Activated CD8-positive, alpha-beta T cell treated with anti-CD3 and anti-CD28 coated beads, Interleukin-2, amount 10 ng/mL, durations not matched to agents 7 days and 5 days (primary cell): ENCODE measurements at places on chromosomes 13 and 19. TPM values are rescaled to one million over a fixed set of nuclear protein-coding genes. Genes with fewer than 3 reads are reported as not detected.

DNA sequence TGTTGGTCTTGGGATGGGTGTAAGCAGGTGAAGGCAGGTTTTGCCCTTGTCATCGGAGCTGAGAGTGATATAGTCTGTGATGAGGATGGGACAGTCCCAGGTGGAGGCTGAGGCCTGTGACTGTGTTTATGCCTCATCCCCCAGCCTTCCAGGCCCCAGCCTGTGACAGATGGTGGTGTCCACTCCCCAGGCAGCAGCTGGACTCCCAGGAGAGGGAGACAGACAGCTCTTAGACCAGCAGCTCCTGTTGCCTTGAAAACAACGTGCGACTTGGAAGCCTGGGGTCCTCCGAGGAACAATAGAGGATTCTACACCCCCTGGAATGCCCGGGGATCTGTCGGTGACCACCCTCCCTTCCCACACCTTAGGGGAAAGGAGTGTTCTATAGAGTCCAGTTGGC, 63.8 kb downstream of the CHST8 start:
- DNase-seq = no peak

- DNase-seq = no peak
Observed at GRCh38 chr13:95865080-95865615, 188.1 kb downstream of the UGGT2 start.

DNA sequence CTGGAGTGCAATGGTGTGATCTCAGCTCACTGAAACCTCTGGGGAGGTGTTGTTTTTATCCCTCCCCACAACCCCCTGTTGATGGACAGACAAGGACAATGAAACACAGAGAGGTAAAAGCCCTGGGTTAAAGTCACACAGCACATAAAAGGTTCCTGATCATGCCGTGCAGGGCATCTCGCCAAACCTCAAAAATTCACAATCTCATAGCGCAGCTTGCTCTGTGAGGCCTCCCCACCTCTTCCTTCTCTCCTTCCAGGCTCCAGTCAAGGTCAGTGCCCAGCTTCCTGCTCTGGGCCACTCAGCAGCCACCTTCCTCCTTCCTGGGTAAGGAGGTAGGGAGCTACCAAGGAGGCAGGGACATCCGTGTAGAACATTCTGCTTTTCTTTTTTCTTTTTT, 2.3 kb downstream of the FUT2 start:
- DNase-seq = no peak

- no peak for DNase-seq
Observed at GRCh38 chr13:112103260-112103838, 36.4 kb downstream of the SOX1 start.

GRCh38 chr19:55703790-55704215, 28.8 kb downstream of the EPN1 start:
- DNase-seq = peak; percentile 46

DNA sequence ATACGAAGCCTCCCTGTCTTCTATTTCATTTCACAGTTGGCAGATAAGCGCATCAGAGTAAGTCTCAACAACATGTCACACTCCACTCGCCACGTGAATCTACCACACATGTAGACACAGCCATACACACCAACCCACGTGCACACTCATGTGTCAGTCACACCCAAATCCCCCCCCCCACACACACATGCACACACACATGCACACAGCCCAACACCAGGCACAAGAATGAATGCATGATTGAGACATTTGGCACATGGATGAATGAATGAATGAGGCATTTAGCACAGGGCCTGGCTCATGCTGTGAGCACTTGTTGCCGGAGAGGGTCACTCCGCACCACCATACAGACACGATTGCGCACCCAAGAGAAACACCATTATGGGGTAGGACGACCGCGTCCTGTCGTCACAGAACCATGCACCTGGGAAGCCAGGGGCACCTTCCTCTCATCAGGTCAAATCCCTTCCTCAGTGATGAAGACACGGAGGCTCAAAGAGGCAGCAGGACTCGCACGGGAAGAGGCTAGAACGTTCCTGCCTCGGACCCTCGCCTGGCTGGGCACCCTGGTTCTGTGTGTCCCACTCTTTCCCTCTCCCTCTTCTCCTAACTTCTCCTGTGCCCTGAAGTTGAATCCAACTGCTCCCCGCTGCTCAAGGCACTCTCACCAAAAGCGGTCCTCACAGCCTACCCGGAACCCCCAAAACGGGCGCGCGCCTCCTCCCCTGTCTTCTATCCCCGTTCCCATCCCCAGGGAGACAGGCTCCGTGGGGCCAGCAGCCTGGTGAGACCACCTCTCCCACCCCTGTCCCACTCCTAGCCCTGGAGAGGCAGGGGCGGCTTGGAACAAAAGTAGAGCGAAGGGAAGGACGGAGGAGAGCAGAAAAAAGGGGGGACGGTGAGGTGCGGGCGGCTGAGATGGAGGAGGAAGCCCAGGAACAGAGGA, 1.3 kb downstream of the MEIS3 start:
- no peak for DNase-seq

GRCh38 chr19:47609906-47610894, 1.3 kb downstream of the BICRA start:
- DNase-seq = peak; percentile 70

SEMA6B gene
- not detected for total RNA-seq

LGI4 gene
- 0.13 TPM for total RNA-seq

ZNF492 gene
- total RNA-seq = 2.2 TPM

ZNF90 gene
- total RNA-seq = 16.2 TPM

MUC16 gene
- total RNA-seq = not detected
